ENCODE measurements at places on chromosomes 13 and 19. TPM values are rescaled to one million over a fixed set of nuclear protein-coding genes. Genes with fewer than 3 reads are reported as not detected.

SLC25A41 gene
- total RNA-seq, result not detected

HIPK4 gene
- not detected for total RNA-seq

NOTCH3 gene
- 44.4 TPM for total RNA-seq

ZNF526 gene
- total RNA-seq, result 13.0 TPM

DOCK6 gene
- total RNA-seq, result 13.6 TPM

S1PR5 gene
- 0.27 TPM for total RNA-seq

SUCLA2 gene
- 70.1 TPM for total RNA-seq

VSTM2B gene
- not detected for total RNA-seq

SPRY2 gene
- 4.6 TPM for total RNA-seq

TNFSF11 gene
- total RNA-seq, result 0.33 TPM

DCT gene
- total RNA-seq, result under 0.01 TPM

LMTK3 gene
- total RNA-seq, result not detected

GPR18 gene
- not detected for total RNA-seq
